Naive thymus-derived CD4-positive, alpha-beta T cell (primary cell): ENCODE measurements at places on chromosomes 11 and 22.

DNA sequence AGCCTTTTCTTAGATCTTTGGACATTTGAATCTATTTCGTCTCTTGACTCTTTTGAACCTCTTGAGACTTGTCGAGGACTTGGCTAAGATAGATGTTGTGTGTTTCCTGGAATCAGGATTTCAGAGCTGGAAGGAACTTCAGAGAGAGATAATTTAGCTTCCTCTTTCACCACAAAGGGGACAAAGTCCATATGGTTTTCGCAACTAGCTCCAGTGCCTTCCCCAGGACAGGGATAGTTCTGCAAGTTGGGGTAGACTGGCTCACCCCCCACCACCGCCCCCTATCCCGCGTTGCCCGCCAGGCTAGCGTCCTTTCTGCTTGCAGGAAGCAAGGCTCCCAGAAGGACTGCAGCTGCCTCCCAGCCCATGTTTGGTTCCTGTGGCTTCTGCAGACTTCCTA is 75.7 kb upstream of the MYO18B start:
- DNase-seq = no peak

GRCh38 chr11:27280140-27280539 is 82.9 kb downstream of the CCDC34 start:
- DNase-seq = no peak

DNA sequence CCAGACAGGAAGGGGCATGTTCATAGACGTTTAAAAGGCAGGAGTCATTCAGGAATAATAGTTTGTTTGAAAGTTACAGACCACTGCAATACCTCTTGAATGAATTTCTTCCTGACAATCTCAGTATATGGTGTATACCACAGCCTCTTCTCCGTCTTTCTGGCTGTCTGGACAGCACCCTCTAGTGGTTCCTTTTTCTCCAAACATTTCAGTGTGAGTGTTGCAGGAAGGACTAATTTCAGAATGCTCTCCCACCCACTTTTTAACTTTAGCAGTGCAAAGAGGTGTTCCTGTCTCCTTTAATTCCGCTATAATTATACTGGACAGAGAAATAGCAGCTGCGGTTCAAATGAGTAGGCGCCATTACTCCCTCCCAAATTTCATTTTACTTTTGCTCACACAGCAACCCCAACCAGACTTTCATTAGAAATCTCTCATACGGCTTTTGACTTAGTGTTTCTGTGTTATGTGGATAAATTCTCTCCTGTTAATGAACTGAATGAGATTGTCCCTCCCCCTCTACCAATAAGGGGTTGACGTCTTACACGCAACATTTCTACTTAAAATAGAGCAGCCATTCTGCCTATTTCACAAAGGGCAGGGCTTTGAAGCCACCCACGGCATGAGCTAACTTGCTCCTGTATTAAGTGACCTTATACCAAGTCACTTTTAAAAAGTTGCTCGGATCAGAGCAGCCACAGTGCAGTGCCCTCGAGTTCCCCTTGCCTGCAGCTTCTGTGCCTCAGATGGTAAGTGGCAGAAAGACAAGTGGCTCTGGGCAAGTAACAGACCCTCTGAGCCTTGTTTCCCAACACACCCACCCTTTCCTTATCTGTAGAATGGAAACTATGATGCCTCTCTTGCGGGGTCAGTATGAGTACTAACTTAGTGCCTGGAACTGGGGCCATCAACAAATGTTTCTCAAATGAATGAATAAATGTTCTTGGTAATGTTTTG is 368.6 kb downstream of the OPCML start:
- no peak for DNase-seq

DNA sequence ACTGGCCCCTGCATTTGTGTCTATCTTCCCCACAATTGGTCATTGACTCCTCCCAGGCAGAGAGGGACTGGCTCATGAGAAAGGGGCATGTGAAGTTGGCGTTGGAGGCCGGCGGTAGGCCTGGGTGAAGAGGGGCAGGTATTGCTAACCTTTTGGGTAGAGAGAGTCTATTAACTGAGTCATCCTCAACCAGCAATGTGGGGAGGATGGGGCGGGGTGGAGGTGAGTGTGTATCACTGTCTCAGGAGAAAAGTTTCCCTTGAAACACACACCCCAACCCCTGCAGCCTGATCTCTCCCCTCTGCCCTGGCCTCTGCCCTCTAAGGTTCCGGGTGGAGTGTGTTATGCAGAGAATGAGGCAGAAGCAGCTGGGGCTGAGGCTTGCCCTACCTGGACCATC is 60.1 kb upstream of the PHF21B start:
- no peak for DNase-seq

GRCh38 chr11:118841469-118842242 is 42.0 kb upstream of the CXCR5 start:
- no peak for DNase-seq

DNA sequence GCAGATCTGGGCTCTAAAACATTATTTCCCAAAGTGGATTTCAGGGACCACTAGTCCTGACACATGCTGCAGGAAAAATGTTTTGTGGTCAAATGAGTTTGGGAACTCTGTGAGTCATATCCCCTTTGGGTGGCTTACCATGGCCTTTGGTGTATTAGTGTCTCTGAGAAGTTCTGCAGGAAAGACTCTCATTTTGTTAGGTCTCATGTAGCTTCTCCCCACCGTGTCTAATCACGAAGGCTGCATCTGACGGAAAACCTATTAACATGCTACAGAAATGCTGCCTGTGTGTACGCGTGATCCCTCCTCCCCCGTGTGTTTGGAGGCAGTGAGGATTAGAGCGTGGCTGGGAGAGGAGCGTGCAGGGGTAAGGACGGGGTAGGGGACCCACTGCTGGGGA is 191.7 kb downstream of the ST3GAL4 start:
- no peak for DNase-seq

- no peak for DNase-seq
These were observed 10.9 kb downstream of the MUC6 start for GRCh38 chr11:1025410-1026162.

DNA sequence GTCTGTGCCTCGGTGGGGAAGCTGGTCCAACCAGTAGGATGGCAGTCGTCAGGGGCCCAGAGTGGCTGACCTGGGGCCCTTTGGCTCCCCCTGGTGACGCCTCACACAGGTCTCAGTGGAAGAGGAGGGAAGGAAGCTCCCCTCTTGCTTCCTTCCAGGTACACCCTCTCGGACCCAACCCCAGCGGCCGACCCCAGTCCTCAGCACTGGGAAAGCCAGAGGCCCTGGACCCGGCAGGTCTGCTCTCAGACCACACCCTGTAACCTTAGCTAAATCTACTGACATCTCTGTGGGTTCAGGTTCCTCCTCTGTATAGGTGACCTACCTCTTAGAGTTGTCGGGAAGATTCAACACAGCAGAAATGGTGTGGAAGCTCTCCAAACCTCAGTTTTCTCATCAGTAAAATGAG is 3.4 kb upstream of the SCUBE1 start:
- DNase-seq = peak; percentile 69

DNA sequence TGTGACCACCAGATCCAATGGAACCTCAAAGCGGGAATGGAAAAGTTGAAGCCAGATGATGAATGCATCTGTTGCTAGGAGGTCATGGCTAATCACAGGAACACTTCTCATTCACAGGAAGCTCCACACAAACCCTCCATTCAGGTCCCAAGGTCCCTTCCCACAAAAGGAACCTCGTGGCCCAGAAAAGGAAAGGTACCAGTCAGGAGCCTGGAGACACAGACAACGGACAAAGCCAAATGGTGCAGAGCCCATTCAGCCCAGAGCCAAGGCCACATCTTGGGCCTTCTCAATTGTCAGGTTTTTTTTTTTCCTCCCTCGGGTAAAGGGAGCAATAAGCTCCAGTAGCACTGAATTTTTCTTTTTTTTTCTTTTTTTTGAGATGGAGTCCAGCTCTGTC is 87.0 kb downstream of the FAM168A start:
- DNase-seq = no peak

GRCh38 chr22:25084405-25085107 is 115.1 kb upstream of the CRYBB3 start:
- DNase-seq = no peak

DNA sequence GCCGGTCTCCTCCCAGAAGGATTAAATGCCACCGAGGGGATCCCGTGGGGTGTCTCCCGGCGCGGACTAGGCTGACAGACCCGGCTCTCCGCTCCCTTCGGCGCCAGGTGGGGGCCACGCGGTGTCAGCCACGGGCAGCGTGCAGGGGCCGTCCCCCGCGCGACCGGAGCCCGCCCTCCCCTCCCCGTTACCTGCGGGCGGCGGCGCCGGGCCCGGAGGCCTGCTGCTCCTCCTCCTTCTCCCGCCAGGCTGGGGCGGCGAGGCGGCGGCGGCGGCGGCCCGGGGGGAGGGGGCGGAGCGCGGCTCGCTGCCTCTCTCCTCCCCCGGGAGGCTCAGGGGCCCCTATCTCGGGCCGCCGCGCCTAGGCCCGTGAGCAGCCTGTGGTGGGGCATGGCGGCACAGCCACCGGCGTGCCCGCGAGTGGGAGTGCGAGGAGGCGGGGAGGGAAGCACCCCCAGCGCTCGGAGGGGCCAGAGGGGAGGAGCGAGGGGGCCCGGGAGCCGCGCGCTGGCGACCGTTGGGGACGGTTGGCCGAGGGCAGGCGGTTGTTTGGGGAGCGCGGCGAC is 450 bp downstream of the ZBTB44 start:
- DNase-seq = peak; percentile 62

GRCh38 chr11:35154952-35155351 is 16.0 kb downstream of the CD44 start:
- DNase-seq = no peak

- DNase-seq = no peak
These were observed 45.4 kb downstream of the GAB2 start for GRCh38 chr11:78372114-78372768.
